ENCODE measurements at places on chromosomes 5 and 9.

DNA sequence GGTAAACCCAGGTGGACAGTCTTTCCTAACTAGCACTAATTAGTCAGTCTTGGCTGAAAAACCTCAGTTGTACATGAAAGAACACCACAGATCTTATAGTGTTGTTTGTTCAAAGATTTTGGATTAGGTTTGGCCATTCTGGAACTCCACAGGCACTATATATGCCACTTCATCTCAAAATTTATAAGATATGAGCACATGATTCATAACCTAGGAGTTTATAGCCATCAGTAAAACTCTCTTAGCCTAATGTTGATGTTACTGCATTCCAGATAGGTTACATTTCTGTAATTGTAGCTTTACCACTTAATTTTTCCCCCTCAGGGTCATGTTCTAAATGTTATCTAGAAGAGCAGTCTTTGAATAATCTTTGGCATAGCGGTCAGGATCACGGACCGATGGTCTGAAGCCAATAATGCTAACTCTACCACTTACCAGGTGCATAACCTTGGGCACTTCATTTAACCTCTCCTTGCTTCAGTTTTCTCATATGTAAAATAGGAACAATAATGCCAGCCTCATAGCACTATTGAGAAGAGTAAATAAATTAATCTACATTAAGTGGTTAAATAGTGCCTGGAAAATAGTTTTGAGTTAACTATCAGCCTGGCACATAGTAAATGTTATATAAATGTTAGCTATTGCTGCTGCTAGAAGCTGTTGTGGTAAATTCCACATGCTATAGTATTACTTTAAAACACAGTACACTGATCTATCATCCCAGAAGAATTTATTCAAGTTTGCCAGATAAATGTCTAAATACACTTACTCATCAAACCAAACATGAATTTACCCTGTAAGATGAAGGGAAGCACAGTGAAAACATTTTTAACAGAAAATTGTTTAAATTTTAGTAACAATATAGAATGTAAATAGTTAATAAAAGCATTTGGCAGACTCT is 743.9 kb downstream of the NR2F1-AS1 start:
- no peak for DNase-seq

DNA sequence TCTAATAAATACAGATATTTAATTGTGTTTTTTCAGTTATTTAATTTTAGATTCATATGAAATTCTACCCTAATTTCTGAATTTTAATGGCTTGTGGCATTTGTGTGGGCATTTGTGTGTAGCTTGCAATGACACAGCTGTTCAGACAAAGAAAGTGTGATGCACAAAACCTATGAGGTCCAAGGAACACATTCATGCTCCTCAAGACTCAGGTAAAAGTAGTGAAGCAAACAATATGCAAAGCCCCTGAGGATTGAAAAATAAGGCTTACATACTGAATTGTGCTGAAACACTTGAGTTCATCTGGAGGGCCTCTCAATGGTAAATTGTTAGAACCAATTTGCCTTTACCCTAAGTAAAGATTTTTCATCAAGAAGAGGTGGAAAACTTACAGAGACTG is 28.1 kb downstream of the IL7R start:
- DNase-seq: no peak

GRCh38 chr9:116182876-116183275 is 29.3 kb downstream of the PAPPA start:
- no peak for DNase-seq

DNA sequence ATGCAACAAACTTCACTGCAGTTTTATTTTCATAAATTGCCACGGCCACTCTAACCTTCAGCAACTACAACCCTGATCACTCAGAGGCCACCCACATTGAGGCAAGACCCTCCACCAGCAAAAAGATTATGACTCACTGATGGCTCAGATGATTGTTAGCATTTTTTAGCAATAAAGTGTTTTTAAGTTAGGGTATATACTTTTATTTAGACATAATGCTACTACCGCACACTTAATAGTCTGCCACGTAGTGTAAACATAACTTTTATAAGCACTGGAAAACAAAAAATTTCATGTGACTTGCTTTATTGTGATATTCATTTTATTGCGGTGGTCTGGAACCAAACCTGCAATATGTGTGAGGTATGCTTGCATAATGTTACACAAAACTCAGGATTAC is 257.9 kb downstream of the ZSWIM6 start:
- DNase-seq: no peak

DNA sequence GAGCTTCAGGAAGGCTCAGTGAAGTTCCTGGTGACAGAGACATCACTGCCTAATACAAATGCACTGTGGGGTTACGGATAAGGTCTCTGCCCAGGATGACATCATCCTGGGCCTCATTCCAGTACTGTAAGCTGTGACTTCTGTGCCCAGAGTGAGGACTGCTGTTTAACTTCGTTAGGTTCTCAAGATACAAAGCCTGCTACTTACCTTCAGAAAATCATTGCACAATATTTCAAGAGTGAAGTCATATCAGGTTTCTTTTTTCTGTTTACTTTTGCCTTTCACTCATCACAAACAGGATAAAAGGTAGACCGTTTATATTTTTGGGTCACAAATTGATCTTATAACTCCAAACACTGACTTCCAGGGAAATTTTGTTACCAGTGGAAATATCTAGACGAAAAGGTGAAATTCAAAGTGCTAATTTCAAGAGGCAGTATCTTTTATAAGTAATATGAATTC is 241.2 kb downstream of the PIK3R1 start:
- no peak for DNase-seq

- DNase-seq: no peak
These were observed 14.1 kb upstream of the SLC9A3 start for GRCh38 chr5:538271-538771.

- no peak for DNase-seq
These were observed 21.7 kb downstream of the XRCC4 start for GRCh38 chr5:83099001-83099400.

DNA sequence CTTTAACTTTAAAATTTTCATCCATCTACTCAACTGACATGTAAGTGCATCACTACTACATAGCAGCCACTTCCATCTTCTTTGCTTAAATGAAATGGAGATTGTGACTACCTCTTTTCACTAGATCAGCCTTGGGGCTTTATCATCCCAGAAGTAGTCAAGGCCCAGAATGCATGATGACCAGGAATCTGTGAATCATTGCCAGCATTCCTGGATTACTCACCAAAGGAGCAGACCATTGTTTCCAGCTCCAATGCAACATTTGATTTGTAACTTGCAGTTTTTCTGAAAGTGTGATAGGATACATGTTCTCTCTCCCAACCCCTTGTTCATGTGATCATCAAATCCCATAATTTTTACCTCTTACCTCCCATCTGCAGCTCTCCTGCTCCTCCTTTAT is 65.1 kb downstream of the PLPPR1 start:
- no peak for DNase-seq

GRCh38 chr5:178335302-178336030 is 102.9 kb upstream of the PHYKPL start:
- no peak for DNase-seq

GRCh38 chr9:81460693-81461092 is 228.7 kb downstream of the TLE1 start:
- DNase-seq: no peak

DNA sequence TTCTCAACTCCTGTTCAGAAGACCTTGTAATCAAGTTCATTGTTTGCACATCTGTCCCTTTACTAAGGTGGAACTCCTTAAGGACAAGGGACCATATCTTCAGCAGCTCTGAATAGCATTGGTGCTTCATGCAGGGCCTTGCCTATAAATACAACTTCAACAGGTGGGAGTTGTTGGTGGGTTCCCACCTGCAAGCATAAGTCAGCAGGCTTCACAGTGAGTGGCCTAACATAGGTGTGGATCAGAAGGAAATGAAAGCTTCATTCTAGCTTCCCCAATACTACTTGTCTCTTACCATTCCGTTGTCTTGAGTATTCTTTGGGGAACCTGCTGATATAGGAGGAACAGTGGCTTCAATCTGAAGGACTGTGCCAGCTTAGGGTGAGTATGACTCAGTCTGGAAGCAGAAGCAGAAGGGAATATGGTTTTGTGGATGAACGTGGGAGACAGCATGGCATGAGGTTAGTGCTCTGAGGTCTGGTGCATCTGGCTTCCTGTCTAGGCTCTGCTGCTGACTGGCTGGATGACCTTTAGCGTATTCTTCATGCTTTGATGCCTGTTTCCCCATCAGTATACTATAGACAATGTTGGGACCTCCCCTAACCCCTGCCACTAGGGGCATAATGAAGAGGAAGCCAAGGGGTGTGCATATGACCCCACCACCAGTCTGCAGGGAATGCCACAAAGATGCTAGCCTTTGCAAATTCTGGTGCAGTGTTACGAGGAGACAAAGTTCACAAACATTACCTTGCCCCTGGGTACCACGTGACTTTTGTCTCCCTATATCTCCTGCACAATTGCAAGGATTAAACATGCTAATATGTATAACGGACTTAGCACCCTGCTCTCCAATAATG is 192.3 kb downstream of the PALM2AKAP2 start:
- no peak for DNase-seq

GRCh38 chr9:136840140-136840876 is 2.0 kb upstream of the AJM1 start:
- no peak for DNase-seq

DNA sequence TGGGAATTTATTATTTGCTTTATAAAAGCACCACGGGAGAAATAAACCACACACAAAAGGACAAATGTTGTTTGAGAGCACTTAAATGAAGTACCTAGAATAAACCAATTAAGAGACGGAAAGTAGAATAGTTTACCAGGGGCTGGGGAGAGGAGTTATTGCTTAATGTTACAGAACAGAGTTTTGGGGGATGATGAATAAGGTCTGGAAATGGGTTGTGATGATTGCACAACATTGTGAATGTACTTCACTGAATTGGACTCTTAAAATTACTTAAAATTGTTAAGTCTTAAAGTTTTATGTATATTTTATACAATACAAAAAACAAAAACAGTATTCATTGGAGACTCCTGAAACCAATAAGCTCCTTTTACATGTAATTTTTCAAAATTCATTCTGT is 1.5 kb downstream of the ZBTB43 start:
- no peak for DNase-seq

DNA sequence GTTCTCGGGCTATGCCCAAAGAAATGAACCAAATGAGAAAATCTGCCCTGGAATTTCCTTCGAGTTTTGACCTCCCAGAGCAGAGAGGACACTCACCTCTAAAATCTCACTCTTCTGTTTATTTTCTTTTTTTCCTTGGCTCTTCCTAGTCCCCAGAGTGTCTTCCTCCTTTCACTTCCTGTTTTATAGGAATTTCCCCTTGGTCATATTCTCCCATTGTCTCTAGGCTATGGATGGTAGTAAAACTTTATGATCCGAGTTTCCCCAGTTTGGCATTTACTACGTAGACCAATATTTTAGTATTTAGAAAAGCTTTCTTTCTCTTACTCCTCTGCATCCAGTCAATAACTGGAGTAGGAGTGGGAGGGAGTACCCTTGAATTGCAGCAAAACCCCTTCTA is 354.5 kb upstream of the ZNF608 start:
- no peak for DNase-seq

DNA sequence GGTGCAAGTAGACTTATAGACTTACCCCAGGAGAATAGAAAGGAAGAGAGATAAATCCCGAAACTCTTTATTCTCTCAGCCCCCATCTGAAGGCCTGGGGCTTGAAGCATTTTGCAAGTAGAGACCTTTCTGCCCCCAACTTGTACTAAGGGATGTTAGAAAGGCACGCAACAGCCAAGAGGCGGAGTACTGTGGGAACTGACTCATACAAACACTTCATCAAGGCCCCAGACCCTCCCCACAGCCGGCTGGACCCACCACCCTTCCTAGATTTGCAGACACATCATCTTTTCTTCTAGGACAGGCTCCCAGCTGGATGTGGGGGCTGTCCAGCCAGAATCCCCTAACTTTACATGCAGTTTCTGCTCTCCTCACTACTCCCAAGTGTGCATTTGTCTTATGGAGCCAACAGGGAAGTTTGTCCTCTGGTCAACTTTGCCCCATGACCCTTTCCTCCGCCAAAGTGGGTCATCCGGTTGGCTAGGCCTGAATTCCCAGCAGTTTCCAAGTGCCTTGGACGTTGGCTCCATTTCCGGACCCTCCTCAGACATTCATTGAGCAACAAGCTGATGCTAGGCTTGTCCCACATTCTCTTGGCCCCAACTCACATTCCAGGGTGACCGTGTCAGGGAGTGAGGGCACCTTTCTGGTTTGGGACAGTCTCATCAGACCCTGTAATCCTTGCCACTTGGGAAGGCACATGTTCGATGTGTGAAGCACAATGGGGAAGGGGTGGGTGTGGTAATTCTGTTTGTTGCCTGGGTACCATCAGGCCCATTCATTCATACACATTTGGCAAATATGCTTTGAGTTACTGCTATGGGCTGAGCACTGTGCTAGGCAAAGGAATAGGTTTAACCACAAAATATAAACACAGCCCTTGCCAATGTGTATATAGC is 64.6 kb downstream of the ABLIM3 start:
- DNase-seq: no peak

DNA sequence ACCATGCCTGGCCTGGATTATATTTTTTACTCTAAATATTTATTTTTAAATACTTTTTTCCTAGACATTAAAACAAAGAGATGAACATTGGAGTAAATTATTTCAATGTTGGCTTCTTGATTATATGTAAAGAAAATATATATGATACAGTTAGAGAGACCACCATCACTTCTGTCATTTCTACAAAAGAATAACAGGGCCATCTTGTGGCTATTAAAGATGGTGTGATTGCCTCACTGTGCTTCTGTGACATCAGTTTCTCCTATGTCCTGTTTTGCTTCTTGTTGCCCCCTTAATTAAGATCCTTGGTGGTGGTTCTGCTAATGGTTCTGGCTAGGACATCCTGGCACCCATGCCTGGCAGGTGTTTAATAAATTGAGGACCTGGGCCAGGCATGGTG is 32.9 kb downstream of the NDFIP1 start:
- no peak for DNase-seq

DNA sequence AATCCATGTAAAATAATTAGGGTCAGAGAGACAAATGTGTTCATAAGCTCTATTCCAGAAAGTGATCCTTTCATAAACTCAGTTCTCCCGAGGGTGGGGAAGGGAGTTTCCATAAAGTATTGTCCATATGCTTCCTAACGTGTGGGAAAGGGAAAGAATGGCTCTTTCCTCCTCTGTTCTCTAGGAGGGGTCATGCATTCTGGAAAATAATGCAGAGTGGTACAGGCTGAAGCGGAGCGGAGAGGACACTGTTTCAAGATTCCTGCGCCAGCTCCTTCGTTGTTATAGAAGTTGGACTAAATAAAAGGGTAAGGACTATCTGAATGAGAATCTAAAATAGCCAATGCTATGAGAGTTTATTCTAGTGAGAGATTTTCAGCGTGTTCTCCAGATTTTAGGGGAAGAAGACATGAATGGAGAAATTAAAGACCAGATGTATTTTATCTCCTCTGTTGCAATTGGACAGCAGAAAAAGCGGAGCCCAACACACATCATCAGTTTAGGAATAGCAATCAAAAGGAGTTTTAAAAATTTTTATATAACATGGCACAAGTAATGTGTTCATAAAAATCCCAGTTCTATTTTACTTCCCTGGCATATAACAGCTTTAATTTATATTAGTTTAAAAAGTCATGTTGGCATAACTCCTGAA is 166.9 kb upstream of the MPDZ start:
- no peak for DNase-seq

Measured in thoracic aorta (tissue), 2 donors.